Endodermal cell (in vitro differentiated cells): ENCODE measurements at places on chromosomes 11 and 22. TPM values are rescaled to one million over a fixed set of nuclear protein-coding genes. Genes with fewer than 3 reads are reported as not detected.

DNA sequence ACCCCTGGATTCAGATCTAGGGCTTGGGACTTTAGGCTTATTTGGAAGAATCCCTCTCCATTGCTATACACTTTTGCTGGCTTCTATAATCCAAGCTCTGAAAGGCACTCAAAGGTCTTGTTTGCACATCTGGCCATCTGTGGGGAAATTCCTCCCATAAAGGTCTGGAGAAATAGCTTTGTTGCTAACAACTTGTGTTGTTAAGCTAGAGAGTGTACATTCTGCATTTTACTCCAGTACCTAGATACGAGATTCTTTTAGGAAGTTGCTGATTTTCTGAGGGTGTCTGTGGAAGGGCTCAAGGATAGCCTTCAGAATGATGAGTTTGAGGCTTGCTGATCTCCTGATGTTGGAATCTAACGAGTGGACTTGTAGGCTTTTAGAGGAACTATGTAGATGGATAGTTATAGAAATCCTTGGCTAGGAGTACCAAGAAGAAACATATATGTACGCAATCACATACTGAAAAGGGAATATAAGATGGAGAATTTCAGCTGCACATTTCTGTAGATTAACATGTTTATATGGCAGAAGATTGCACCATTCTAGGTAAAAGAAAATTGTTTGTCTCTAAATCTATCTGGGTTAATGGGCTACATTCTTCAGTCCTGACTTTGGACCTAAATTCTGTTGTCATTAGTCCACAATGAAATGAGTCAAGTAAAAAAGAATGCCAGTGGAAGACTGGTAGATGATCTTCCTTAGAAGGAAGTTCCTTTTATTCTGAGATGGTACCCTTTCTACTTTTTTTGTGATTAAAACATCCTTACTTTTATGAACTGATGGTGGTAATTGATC is 51.0 kb downstream of the UBASH3B start:
- DNase-seq = no peak

DNA sequence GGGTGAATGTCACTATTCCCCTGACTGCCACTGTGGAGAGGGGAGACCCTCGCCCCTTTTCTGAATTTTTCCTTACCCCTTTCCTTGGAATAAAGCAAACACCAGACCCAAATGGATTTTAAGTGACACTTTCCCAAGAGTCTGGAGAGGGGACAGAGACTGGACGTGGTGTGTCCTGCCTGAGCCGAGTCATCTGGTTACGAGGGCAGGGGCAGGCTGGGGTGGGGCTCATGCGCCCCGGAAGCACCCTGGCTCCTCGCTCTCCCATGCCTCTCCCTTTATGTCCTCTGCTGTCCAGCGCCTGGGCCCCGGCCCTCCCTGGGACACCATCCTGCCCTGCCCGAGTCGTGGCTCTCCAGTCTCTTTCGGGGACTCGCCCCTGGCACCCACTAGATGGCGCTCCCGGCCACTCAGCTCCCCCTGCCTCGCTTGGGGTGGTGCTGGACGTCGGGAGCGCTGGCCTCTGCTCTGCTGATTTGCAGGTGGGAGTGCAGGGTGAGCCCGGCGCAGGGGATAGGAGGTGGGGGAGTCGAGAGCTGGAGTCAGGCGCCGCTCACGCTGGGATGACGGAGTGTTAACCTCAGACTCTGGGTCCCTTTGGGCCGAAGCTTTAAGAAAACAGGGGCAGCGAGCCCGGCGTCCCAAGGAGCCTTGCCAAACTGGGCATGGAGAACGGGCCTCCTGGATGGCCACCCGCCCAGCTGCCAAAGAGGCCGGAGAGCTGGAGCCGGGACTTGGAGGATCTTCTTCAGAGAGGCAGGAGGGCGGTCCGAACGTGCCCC is 89.8 kb downstream of the RPS6KA4 start:
- peak; percentile 96 for DNase-seq

DNA sequence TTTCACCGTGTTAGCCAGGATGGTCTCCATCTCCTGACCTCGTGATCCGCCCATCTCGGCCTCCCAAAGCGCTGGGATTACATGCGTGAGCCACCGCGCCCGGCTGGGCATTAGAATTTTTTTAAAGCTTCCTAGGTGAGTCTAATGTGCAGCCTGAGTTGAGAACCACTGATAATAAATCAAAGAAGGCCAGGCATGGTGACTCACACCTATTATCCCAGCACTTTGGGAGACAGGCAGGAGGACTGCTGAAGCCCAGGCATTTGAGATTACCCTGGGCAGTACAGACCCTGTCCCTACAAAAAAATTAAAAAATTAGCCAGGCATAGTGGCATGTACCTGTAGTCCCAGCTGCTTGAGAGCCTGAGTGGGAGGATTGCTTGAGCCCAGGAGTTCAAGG is 13.7 kb downstream of the MEI1 start:
- DNase-seq = no peak

GRCh38 chr11:36229091-36229705 is 60.0 kb downstream of the COMMD9 start:
- DNase-seq = no peak

DNA sequence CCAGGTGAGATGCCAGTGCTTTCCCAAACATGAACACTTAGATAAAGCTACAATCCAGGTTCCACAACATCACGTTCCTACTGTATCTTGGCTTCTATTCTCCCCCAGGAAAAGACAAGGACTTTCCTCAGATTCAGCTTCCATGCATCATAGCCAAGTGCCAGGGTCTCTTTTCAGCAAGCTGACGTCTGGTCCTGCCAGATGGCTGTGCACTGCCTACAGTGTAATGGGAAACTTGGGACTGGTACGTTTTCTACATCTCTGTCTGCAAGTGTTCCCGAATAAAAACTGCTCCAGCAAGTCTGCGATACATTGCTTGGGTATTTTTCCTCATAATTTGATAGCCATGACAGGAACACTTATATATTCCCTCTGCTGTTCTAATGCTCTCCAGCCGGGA is 412.5 kb downstream of the FAM181B start:
- peak; percentile 35 for DNase-seq

DNA sequence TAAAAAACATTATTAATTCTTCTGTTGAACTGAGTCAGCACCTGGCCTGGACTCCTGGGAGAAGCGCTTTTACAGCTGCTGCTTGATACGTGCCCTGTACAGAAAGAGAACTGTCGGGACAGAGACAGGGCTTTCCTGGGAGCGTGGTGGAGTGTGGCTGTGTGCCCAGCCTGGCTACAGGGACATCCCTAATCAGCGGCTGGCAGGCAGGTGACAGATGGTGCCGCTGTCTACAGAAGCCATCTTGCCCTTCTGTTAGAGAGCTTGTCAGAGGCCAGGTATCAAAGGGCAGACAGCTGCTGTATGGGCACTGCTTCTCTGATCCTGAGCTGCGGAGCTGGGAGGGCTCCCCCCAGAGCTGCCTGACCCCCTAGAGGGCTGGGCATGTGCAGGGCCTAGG is 361.8 kb downstream of the TENM4 start:
- DNase-seq = no peak

- no peak for DNase-seq
Measured at GRCh38 chr11:43819926-43820325, 60.7 kb upstream of the ALKBH3 start.

EXPH5 gene
- total RNA-seq = 4.8 and 5.8 TPM in 2 replicates

- peak; percentile 28 for DNase-seq
Measured at GRCh38 chr11:8269636-8270035, 6.0 kb upstream of the LMO1 start.

TRMU gene
- 82.6 to 166 TPM (median 84.5 TPM) in 3 replicates for total RNA-seq

- no peak for DNase-seq
Measured at GRCh38 chr11:106391771-106392420, 314.4 kb downstream of the AASDHPPT start.

DNA sequence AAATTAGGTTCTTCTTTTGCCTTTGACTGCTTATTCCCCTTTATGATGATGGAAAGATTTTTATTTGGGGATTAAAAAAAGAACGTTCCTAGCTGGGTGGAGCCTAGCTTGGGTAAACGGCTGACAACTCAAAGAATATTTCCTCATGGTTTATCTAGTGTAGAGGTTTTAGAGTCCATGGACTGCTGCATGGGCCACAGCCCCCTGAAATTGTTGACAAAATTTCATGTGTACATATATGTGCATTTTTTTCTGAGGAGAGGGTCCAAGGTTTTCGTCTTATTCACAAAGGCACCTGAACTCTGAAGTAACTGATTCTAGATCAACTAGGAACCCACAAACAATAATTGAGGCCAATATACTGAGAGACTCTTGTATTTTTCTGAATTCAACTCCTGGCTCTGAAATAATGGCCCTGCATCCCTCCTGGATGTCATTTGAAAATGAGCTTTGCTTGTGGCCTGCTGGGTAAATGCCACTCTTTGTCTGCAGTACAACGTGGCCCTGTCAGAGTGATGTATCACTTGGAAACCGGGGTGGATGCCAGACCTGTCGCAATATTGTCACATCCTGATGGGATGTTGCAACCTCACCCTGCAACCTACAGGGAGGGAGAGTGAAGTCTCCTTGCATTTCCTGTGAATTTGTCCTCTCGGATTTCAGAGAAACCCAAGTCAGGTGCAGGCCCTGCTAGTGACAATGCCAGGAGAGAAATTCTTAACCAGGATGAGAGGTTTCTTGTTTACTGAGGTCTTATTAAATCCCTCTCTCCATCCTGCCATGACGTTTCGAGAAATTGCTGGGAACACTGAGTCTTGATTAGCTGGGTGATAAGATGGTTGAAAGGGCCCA is 33.8 kb downstream of the EHF start:
- DNase-seq = peak; percentile 67

GRCh38 chr11:12278766-12279671 is 98.4 kb upstream of the PARVA start:
- peak; percentile 24 for DNase-seq

DNA sequence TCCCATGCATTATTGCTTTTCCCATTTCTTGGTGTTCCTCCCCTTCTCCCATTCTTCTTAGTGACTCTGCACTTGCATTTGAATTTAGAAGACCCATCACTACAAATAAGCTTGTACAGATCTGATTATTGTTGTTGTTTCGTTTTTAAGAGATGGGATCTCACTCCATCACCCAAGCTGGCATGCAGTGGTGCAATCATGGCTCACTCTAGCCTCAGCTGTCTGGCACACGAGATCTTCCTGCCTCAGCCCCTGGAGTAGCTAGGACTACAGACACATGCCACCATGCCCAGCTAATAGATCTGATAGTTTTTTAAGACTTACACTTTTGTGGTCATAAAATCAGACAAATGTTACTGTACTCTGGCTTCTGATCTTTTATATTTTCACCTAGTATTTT is 252.1 kb downstream of the DDX10 start:
- no peak for DNase-seq

DNA sequence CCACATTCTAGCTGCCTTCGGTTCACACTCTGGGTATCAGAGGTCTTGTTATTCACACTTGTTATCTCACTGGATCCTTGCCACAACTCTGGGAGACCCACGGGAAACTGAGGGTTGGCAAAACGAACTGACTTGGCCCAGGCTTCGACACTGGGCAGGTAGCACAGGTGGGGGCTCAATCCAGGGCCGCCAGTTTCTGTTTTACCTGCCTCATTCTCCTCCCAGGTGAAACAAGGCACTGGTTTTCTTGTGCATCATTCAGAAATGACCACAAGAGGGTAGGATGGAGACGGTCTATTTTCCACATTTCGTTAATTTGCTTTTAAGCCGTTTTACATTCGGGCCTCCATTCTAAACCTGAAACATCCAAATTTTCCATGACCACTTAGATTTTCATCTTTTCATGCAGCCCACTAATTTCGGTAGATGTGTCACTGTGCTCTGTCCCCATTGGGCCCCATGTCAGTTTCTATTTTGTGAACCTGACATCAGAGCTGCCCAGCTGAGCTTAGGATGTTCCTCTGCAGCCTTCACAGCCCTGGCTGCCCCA is 108.1 kb downstream of the KIAA1671 start:
- no peak for DNase-seq

DNA sequence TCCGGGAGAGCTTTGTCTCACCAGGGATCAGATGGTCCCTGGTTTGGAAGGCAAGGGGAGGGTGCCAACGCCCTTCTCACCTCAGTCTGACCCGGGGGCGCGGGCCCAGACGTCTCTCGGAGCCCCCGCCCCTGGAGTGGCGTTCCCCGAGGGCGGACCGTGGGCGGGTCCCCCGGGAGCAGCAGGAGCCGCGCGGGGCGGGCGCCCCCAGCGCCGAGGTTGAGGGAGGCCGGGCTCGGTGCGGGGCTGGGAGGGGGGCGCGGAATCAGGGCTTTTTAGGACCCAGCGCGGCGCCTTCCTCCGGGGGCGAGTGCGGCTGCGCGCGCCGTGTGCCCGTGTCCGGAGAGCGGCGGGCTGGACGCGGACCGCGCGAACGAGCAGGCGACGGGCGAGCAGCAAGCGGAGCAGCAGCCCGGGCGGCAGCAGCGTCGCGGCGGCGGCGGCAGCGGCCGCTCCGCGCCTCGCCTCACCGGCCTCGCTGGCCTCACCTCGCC is at the start of gene KCNC1:
Gene KCNC1, plus strand, starts transcription at position 364 of the 494 bp plus-strand sequence. CDS start 1,222 bp downstream, outside the sequence.
- DNase-seq = peak; percentile 77

GRCh38 chr11:15976433-15977045 is 379.8 kb downstream of the SOX6 start:
- DNase-seq = no peak

DNA sequence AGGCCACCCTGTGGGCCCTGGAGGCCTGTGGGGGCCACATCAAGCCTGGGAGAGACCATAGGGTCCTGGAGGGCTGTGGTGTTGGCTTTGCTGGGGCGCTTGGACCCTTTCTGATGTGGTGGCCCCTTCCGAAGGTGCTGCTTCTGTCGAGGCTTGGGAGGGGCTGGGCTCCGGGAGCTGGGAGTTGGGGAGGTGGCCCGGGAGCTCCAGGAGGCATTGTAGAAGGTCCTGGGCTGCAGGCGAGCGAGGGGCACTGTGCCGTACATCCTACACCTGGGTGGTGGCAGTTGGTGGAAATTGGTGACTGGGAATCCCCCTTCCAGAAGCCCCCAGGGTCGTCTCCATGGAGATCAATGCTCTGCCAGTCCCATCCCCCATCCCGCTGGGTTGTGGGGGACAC is 2.6 kb downstream of the PLA2G3 start:
- DNase-seq = no peak

- no peak for DNase-seq
Measured at GRCh38 chr11:70064726-70065317, 13.3 kb upstream of the ANO1 start.

- no peak for DNase-seq
Measured at GRCh38 chr11:46901156-46901555, 17.2 kb downstream of the LRP4 start.

PATE2 gene
- 0.23 and 0.79 TPM in 2 replicates for total RNA-seq

SLC5A12 gene
- total RNA-seq = 2.7 to 4.7 TPM (median 3.4 TPM) in 3 replicates
